Mesothelial cell of epicardium (in vitro differentiated cells): ENCODE measurements at places on chromosomes 1 and 21. TPM values are rescaled to one million over a fixed set of nuclear protein-coding genes. Genes with fewer than 3 reads are reported as not detected.

The SEMA6C gene
- 14.9 to 15.0 TPM (median 14.9 TPM) in 3 replicates for total RNA-seq

The TSPAN1 gene
- total RNA-seq, result 0.51 to 0.63 TPM (median 0.52 TPM) in 3 replicates

The MCOLN2 gene
- 0.50 to 0.96 TPM (median 0.82 TPM) in 3 replicates for total RNA-seq

The ATF6 gene
- 26.1 to 28.0 TPM (median 27.4 TPM) in 3 replicates for total RNA-seq

The NHLH1 gene
- 0.27 to 0.38 TPM (median 0.32 TPM) in 3 replicates for total RNA-seq

The WNT2B gene
- 146 to 165 TPM (median 151 TPM) in 3 replicates for total RNA-seq

The CLIC4 gene
- 135 to 136 TPM (median 135 TPM) in 3 replicates for total RNA-seq

The VPS13D gene
- total RNA-seq, result 71.6 to 77.8 TPM (median 77.4 TPM) in 3 replicates

The UBIAD1 gene
- total RNA-seq, result 14.6 to 17.3 TPM (median 16.7 TPM) in 3 replicates

The PTPN7 gene
- 0.31 to 0.49 TPM (median 0.32 TPM) in 3 replicates for total RNA-seq

The SPRR2F gene
- total RNA-seq, result 54.4 to 65.0 TPM (median 56.6 TPM) in 3 replicates

The KPRP gene
- not detected in 3 replicates for total RNA-seq

The OR2M4 gene
- total RNA-seq, result not detected in 3 replicates

The AUNIP gene
- 2.4 to 2.8 TPM (median 2.7 TPM) in 3 replicates for total RNA-seq

The CFHR3 gene
- total RNA-seq, result 0.38 to 0.93 TPM (median 0.42 TPM) in 3 replicates

The KCNN3 gene
- 1.2 to 1.5 TPM (median 1.3 TPM) in 3 replicates for total RNA-seq

The PCNX2 gene
- 26.8 to 28.4 TPM (median 27.4 TPM) in 3 replicates for total RNA-seq

The OR10K1 gene
- total RNA-seq, result not detected in 3 replicates
